ENCODE measurements at places on chromosomes 12 and 14.

DNA sequence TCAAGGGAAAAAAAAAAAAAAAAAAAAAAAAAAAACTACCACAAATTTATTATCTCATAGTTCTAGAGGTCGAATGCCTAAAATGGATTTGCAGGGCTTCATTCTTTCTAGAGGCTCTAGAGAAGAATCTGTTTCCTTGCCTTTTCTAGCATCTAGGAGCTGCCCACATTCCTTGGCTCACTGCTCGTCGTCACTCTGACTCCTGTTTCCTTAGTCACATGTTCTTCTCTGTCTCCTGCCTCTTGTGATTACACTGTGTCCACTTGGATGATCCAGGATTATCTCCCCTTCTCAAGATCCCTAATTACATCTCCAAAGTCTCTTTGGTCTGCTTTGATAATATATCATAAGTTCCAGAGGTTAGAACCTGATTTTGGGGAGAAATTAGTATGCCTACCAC is 88.7 kb downstream of the HECTD1 start:
- DNase-seq = no peak

GRCh38 chr14:90642244-90642717 is 173.9 kb downstream of the TTC7B start:
- DNase-seq = no peak

GRCh38 chr14:53151523-53152183 is 1.5 kb downstream of the DDHD1 start:
- peak; percentile 27 for DNase-seq

DNA sequence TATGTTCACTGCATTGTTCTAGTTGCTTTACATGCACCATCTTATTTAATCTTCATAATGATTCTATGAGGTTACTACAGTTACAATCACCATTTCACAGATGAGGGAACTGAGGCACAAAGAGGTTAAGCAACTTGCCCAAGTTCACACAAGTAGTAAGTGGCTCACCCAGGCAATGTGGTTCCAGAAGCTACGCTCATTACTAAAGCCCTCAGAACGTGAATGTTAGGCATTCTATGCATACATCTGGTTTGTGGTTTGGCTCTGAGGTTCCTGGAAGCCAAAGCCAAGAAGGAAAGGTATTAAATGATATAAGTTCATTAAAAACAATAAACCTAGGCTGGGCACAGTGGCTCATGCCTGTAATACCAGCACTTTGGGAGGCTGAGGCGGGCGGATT is 14.4 kb upstream of the VRTN start:
- DNase-seq = no peak

DNA sequence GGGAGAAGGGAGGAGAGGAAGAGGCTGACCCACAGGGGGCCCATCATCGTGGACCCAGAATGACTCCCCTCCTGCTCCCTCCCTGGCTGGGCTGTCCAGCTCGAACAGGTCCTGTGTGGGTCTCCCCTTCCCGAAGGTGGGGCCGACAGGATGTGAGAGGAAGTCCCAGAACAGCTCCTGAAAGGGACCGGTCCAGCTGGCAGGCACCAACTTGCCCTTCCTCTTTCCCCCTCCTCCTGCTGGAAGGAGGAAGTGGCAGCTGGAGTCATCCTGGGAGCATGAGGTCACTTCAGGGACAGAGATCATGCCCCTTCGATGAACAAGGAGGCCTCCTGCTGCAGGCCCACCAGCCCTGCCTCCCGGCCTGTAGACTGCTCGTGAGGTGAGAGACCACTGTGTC is 35.0 kb upstream of the BEGAIN start:
- no peak for DNase-seq

GRCh38 chr12:14514154-14514842 is 53.4 kb downstream of the PLBD1 start:
- no peak for DNase-seq

GRCh38 chr14:106318700-106319099 is 792.3 kb downstream of the TMEM121 start:
- DNase-seq = no peak

- no peak for DNase-seq
Observed at GRCh38 chr12:92955997-92956663, 27.0 kb upstream of the EEA1 start.

GRCh38 chr14:86515195-86515594 is 985.3 kb downstream of the FLRT2 start:
- DNase-seq = no peak

DNA sequence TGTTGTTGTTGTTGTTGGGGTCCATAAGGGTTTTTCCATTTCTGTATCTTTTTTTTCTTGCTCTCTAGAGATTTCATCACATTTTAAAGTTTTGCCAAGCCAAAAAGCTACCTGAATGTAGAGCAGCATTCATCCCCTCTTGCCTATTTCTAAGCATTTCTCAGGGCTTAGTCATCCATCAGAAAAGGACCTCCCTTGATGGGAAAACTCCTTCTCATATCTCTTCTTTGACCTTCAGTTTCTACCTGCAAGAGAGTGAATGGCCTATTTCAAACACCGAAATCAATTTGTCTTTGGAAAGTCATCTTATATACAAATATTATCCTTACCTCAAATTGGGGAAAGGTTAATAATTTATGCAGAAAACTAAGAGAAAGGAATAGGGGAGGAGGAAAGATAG is 4.5 kb downstream of the MYBPC1 start:
- DNase-seq = no peak

DNA sequence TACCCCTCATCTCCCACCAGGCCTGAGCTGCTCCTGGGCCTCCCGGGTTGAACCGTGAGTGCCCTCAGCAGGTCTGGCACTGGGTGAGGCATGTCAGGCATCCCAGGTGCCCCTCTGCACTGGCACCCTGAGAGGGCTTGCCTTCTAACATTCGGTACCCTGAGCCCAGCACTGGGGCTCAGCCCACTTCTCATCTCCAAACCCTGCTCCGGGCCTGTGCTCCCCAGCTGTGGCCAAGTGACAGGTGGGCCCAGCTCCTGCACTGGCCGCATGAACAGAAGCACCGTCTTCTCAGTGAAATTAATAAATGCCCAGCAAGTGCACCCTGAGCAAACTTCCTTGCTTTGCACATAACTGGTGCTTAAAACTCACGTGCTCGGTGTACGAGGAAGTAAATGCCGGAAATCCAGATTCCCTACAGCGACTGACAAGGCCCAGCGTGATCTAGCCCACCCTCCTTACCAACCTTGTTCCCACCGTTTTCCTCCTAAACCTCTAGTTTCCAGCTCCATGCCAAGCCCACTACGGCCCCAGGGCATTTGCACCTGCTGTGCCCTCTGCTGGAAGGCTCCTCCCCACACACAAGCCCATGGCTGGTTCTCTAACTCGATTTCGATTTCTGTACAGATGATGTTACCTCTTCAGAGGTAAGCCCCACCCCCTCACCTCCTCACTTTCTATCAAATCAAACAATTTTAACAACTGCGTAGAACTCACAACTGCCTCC is 115.2 kb upstream of the NCOR2 start:
- DNase-seq = no peak

DNA sequence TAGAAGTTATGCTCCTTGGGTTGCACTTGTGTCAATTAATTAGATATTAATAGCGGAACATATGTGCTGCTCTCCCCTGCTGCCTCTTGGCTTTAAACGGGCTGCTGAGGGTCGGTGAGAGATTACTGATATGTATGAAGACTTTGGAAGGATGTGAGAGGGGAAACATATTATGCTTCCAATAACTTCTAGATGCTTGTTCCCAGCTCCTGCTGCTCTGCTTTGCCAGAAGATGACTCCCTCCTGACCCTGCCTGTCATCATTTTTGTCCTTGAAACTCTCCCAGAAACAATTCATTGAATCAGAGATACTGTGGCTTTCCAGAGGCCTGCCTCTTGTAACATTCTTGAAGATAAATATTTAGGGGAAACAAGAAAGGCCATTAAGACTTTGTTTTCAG is 300.1 kb upstream of the STXBP6 start:
- DNase-seq = no peak

GRCh38 chr12:103441437-103442181 is 54.2 kb downstream of the C12orf42 start:
- no peak for DNase-seq

DNA sequence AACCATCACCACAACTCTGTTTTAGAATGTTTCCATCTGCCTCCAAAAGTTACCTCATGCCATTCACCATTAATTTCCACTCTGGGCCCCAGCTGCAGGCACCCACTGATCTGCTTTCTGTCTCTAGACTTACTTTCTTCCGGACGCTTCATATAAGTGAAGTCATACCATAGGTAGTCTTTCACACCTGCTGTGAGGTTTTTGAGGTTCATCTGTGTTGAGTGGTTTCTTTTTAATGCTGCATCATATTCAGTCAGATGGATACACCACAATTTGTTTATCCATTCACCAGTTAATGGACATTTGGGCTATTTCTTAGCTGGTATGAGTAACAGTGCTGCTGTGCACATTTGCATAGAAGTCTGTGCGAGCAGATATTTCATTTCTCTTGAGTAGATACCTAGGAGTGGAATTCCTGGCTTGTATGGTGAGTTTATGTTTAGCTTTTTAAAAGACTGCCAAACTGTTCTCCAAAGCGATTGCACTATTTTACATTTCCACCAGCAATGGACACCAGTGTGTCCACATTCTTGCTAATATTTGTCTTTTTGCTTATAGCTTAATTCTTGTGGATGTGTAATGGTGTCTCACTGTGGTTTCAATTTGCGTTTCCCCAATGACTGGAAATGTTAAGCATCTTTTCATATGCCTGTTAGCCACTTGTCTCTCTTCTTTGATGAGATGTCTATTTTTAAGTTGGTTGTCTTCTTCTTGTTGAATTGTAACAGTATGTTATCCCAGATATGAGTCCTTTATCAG is 48.3 kb downstream of the ZFYVE21 start:
- no peak for DNase-seq

GRCh38 chr12:129873833-129874208 is 30.0 kb downstream of the TMEM132D start:
- no peak for DNase-seq

- DNase-seq = no peak
Observed at GRCh38 chr12:7190268-7191055, 976 bp downstream of the PEX5 start.

DNA sequence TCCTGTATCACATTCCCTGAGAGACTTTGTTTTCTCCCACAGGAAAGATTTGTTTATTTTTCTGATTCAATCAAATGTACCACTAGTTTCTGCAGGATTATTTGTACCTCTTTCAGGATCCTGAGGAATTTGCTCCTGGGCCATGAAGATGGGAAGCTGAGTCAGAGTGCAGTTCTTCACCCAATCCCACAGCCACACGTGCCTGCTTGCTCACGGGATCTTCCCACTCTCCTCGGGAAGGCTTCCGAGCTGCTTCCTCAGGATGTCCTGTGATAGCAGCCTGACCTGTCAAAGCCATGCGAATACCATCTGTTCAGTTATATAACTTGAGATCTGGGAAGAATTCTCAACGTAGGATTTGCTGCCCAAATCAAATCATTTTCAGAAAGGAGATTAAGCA is 41.8 kb upstream of the HIF1A start:
- DNase-seq = no peak
